ENCODE measurements at places on chromosomes 7 and 10.
A peak's percentile ranks its signal among the peaks of the same experiment; 100 is the strongest.

DNA sequence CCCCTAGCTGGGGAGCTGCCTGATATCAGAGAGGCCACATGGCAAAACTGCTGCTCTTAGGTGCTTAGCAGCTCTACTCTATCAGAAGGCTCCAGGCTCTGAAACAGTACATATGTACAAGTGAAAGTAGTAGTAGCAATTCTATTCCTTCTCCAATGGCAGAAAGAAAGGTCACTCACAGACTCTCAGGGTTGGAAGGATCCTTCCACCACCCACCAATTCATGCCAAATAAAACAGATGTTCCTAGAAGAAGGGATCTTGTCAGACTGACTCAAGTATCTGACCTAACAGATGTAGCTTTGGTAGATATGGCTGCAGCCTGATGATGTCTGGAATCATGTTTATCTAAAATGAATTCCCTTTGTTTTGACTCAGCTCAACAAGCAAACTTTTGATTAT, 8.0 kb upstream of the ALDH18A1 start:
- DNase-seq = no peak

DNA sequence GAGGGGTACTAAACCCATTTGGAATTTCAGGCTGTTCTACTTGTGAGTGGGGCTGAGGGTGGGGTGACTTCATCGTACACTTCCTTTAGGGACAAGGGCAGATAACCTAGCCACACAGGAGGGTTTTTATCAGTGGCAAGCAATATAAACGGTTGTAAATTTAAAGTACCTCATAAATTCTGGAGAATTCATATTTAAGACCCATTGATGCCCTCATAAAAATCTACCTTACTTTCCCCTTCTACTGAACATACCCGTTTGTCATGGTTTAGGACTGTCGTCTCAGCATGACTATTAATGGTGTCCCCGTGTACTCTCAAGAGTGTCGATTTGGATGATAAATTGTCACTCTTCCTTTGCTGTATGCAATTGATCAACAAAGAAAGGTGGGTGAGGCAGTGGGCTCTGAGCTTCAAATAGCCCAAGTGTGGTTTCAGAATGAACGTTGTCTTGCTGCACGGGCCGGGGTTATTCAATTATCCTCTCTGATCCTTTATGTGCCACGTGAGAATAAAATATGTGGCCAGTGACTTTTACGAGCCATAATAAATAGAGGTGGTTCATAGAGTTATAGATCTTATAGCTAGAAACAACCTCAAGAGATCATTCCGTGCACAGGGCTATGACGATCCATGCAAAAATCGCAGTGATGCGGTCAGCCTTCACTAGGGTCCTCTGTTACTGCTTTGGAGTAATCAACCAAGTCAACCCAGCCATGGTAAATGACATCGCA, 82.2 kb downstream of the FAM107B start:
- no peak for DNase-seq

GRCh38 chr7:156842317-156842716, 50.7 kb downstream of the LMBR1 start:
- no peak for DNase-seq

DNA sequence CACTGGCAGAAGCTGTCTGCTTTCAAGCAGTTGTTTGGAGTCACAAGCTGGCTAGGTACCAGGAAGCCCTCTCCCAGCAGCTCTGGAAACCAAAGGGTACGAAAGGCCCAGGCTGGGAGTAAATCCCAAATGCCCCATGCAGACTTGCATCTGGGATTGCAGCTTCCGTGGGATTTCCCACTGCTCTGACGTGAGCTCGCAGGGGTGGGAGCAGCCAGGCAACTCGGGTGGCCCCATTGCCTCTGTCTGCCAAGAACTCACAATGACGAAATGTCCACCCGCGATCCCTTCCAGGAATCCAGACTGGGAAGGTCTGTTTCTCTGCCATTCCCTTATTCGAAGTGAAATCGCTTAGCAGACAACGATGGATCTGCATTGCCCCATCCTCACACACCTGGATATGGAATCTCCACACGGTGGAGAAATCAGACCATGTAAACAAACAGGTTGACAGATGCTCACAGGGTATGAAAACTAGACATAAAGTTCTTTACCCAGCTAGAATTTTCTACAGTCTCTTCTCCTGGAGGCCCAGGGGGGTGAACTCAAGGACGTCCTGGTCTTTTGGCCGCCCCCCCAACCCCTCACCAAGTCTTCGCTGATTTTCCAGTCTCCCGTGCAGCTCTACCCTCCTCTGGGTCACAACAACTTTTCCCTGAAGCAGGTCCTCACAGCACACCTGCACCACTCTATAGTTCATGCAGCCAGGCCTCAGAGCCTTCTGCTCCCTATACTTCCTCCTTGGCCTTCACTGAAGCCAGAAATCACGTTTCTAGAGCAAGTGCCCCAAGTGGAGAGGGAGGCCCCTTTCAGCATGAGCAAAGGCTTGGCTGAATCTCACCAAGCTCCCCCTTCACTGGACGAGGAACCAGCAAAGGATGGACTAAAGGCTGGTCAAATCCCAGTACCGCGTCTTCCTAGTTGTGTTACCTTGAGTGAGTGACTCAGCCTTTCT, 20.0 kb downstream of the SH3PXD2A start:
- no peak for DNase-seq

GRCh38 chr10:14476006-14476405, 145.3 kb upstream of the FRMD4A start:
- no peak for DNase-seq

DNA sequence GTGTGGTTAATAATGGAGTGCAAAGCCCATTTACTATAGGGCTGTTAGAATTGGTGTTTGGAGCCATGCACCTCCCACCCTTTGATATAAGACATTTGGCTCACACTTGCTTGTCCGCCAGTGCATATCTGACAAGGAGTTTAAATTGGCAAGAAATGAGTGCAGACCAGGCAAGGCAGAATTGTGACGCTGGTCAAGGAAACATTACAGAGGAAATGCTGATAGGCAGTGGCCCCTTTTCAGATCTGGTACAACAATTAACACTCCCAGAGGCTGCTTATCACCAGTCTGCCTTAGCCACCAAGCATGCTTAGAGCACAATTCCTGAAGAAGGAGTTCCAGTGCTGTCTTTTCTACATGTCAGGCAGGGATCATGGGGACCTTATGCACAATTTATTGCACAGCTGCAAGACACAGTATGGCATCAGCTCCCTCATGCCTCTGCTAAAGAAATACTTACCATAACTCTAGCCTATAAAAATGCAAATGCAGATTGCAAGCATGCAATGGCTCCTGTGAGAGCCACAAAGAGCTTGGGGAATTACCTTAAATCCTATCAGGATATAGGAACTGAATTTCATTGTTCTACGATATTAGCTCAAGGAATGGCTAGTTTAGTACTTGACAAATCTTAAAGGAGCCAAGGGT, 35.2 kb downstream of the OR13A1 start:
- no peak for DNase-seq

DNA sequence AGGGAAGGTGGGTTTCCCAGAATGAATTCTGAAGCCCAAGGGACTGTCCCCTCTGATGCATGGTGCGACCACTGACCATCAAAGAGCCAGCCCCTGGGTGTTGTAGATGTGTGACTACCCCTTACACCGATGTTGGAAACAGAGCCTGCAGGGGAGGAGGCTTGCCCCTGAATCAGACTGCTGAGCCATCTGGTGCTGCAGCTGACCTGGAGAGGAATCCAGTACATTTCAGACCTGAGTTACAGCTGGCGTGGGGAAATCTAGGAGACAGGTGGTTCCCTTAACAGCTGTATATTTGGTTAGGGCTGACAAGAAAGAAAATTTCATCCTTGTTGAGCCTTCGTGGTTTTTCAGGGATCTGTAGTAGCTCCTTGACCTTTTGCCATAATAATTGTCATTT, 195.5 kb downstream of the CELF2 start:
- no peak for DNase-seq

- DNase-seq = no peak
Observed at GRCh38 chr10:89134963-89135362, 72.2 kb downstream of the CH25H start.

GRCh38 chr10:60893231-60893630, 50.8 kb downstream of the RHOBTB1 start:
- no peak for DNase-seq

GRCh38 chr10:97291357-97292096, 910 bp downstream of the ARHGAP19 start:
- DNase-seq = no peak

- DNase-seq = peak; percentile 39
Observed at GRCh38 chr10:102410429-102411073, 8.0 kb downstream of the PSD start.

- no peak for DNase-seq
Observed at GRCh38 chr7:30470163-30470770, 8.3 kb downstream of the NOD1 start.

DNA sequence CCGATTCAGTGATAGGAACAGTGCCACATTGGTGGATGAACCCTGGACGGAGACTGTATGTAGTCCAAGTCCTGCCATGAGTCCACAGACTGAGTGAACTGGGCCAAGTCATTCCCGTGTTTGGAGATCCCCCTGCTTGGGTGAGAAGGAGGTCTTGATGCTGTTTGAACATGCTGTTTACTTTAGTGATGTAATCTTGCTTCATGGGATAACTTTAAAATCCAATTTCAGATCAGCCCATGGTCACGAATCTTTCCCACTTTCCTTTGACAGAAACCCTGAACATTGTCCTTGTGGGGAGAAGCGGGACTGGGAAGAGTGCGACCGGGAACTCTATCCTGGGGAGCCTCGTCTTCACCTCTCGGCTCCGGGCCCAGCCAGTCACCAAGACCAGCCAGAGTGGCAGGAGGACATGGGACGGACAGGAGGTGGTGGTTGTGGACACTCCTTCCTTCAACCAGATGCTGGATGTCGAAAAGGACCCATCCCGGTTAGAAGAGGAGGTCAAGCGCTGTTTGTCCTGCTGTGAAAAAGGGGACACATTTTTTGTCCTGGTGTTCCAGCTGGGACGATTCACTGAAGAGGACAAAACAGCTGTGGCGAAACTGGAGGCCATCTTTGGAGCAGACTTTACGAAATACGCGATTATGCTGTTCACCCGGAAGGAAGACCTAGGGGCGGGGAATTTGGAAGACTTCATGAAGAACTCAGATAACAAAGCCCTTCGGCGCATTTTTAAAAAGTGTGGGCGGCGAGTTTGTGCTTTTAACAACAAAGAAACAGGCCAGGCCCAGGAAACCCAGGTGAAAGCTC, 26.6 kb downstream of the GIMAP8 start:
- no peak for DNase-seq

DNA sequence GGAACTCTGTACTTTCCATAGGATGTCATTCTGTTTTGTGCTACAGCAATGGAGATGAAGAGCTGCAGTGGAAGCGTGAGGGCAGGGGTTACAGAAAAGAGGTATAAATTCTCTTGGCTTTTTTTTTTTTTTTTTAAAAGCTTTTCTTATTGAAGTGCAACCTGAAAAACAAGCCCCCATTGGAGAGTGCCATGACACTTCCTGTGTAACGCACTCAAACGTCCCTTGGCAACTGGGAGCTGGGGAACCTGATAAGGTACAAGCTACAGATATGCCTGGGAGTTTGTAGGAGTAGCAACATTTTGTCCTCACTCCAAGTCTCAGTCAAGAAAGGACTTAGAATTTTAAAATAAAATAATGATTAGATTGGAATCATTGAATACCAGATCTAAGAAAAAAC, 512.1 kb downstream of the RPS24 start:
- DNase-seq = no peak

DNA sequence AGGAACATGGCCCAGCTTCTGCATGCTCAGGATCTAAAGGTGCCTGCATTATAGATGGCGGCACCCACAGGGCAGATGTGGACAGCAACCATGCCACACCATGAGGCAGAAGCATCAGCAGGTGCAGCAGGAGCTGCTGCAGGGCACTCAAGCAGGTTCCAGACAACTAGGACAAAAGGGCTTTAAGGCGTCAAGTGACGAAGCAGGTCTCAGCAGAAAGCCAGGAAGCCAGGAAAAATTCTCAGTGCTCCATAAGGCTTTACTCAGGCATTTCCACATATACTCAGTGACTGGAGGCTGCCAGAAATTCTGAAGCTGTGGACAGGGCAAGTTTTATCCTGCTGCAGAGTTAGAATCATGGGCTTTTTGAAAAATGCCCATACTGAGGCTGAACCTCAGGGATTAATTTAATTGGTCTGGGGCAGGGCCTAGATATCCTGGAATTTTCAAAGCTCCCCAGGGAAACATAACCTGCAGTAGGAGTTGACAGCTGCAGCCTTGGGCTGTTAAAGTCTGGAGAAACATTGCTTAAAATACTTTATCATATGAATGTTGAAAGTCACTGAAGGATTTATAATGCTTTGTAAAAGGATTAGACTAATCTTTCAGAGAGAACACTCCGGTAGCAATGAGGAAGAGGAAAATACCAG, 68.1 kb upstream of the RNF148 start:
- DNase-seq = no peak

DNA sequence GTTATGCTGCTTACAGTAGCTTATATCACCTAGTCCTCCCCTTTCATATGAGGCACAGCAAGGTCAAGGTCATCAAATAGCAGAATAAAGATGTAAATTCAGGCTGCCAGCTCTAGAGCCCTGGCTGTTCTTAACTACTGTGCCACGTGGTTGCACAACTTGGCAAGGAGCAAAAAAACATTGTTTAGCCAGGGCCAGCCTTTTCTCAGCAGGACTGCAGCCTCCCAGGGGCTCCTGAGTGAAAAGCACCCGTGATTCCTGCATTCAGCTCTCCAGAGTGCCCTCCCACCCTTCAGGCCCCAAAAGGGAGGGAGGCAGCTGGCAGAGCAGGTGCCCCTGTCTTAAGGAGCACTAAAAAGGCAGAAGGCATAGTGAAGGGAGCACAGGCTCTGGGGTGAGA, 31.8 kb upstream of the TM9SF3 start:
- no peak for DNase-seq

- no peak for DNase-seq
Observed at GRCh38 chr7:8277394-8277982, 15.5 kb upstream of the ICA1 start.

- DNase-seq = no peak
Observed at GRCh38 chr10:112637901-112638300, 190.9 kb downstream of the VTI1A start.

DNA sequence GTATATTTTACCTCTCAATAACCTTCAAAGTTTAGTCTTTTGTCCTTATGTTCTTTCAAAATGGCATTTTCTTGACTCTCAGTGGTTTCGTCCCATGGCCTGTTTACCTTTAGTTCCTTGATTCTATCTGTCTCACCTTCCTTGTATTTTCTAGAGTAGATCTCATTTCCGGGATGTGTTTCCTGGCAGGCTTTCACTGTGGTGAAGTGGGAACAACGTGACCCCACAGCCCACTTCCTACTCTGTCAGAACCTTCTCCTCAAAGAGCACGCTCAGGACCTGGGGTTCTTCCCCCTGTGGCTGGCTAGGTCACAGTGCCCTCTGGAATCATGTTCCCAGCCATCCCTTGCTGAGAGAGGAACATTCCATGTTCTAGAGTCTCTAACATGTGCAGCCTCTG, 129.9 kb upstream of the ZNF32 start:
- no peak for DNase-seq

DNA sequence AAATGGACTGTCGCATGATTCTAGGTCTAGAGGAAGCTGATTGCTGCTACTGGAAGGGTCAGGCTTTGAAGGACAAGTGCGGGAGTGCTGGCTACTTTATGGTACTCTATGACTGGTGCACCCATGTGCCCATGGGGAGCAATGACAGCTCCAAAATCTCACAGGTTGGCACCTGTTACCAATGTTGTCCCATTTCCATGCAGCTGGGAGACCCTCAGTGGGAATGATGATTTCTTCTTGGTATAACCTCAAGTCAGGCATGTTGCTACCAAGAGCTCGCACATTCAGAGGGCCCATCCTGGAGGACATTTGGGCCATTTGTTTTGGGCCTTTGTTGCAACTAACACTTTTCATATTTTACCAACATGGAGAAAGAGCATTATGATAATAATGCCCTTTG, 174.4 kb downstream of the PRKCQ start:
- no peak for DNase-seq
